ENCODE measurements at places on chromosomes 1 and 21.
A peak's percentile ranks its signal among the peaks of the same experiment; 100 is the strongest.

DNA sequence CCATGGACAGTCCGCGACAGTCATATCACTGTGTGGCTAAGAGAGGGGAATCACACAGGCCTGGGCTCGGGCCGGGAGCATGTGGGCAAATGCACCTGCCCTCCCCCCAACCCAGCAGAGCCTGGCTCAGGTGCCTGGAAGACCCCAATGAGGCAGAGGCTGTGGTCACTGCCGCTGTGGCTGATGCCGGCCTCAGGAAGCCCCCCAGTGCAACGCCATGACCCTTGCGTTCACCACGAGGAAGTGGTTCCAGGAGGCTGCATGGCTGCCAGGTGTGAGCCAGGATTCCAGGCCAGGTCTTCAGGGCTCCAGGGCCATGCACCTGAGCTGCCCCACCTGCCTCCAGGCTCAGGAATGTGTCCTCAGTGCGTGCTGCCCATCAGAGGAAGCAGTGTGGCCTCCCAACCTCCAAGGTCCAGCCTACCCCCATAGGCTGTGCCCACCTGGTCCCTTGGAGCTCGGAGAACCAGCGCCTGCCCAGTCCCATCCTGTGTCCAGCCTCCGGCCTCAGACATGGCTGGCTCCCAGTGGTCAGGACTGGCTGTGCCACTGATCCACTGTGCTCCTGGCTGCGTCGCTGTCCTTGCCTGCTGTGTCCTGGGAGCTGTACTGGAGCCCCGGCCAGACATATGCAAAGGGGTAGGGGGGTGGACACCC, 8.0 kb downstream of the ARHGEF16 start:
- DNase-seq, result no peak

DNA sequence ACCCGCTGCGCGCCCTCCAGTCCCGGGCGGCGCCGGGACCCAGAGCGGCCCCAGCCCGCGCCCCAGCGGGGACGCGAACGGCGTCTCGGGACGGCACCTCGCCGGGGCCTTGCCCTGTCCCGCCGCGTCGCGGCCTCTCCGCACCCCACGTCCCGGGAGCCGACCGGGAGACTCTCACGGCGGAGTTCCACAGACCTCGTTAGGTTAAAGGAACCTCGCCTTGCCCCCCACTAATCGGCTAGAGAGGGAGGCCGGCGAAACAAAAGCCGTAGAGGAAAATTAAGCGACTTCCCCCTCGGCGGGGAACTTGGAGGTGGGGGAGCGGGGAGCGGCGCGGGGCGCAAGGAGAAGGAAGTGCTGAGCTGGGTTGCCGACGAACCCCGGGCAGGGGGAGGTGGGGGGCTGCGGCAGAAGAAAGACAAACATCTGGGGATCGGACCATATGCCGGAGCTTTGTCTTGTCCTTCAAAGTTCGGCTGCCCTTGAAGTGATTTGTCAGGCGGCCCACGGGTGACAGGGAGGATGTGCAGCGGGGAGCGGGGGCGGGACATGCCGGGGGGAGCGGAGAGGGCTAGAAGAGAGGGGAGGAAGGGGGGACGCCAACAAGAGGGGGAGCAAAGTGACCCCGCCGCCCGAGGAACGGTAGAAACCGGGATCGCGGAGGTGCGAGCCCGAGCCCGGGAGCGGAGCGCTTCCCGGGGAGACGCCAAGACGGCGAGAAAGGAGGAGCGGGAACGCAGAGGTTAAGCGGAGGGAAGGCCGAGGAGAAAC, 120.0 kb upstream of the RRP15 start:
- DNase-seq, result no peak

DNA sequence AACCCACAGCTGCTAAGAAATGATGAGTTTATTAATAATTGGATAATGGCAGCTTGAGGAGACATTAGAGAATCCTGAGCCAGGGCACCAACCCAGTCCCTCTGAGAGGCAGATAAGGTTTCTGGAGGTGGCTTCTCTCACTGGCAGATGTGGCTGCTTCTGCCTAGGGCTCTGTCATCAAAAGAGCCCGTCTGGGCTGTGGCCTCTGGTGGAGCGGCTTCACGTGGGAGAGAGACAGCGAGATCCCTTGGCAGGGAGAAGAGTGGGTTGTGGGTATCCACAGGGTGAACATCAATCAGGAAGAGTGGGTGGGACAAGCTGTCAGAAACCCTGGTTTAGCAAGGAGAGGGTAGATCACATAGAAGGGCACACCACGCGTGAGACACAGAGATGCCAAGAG, 30.0 kb downstream of the VWA5B1 start:
- no peak for DNase-seq

- DNase-seq, result no peak
Measured at GRCh38 chr1:51724797-51725196, 107.9 kb downstream of the OSBPL9 start.

DNA sequence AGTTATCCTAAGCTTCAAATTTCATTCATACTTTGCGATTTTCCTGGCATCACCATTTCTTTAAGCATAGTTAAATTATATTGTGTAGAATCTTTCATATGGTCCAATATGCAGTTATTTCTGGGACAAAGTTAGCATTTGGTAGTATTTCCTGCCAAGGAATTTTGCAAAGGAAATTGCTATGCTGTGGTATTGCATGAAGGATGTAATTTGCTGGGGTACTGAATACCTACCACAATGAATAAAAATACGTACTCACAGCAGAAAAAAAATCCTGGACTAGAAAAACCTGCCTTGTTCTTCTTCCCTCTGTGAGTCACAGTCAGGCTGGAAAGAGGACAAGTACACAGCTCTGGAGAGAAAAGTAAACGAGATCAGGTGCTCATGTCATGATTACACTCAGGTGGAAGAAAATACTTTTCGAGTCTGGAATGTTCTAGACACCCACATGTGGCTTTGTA, 241.2 kb downstream of the PTBP2 start:
- no peak for DNase-seq

- no peak for DNase-seq
Measured at GRCh38 chr1:168050880-168051279, 85.8 kb downstream of the GPR161 start.

DNA sequence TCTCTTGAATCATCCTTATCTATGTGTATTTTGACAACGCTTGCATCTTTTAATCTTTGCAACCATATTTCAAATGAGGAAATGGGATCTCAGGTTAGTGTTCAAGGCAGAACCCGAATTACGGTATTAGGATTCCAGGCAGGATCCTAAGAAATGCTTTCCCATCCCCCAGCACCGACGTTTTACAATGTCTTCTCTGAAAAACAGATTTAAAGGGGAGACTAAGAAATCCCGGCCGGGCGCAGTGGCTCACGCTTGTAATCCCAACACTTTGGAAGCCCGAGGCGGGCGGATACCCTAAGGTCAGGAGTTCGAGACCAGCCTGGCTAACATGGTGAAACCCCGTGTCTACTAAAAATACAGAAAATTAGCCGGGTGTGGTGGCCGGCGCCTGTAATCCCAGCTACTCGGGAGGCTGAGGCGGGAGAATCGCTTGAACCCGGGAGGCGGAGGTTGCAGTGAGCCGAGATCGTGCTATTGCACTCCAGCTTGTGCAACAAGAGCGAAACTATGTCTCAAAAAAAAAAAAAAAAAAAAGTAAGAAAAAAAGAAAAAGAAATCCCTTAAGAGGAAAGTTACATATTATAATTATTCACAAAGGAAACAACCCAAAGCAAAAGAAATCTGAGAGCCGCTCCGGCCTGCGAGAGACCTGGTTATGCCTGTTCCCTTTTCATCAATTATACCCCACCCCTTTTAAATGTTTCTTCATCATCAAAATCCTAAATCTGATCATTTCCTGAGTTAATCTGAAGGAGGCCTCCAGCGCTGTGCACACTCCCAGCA, 801 bp upstream of the GORAB start:
- no peak for DNase-seq

DNA sequence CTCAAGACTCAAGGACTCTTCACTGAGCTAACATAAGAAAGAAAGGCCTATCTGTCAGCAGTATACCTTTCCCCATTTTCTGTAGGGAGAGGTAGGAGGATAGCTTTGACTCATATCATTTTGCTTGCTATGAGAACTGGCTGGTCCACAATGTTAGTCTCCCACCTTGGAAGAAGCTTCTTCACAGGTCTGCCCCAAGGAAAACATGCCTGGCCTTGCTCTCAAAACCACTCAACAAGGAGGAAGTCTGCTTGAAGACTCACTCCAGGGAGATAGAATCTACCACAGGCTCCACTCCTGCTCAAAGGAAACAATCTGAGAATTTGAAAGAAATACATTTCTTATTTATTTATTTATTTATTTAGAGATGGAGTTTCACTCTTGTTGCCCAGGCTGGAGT, 29.5 kb upstream of the LAMC1 start:
- DNase-seq, result no peak

DNA sequence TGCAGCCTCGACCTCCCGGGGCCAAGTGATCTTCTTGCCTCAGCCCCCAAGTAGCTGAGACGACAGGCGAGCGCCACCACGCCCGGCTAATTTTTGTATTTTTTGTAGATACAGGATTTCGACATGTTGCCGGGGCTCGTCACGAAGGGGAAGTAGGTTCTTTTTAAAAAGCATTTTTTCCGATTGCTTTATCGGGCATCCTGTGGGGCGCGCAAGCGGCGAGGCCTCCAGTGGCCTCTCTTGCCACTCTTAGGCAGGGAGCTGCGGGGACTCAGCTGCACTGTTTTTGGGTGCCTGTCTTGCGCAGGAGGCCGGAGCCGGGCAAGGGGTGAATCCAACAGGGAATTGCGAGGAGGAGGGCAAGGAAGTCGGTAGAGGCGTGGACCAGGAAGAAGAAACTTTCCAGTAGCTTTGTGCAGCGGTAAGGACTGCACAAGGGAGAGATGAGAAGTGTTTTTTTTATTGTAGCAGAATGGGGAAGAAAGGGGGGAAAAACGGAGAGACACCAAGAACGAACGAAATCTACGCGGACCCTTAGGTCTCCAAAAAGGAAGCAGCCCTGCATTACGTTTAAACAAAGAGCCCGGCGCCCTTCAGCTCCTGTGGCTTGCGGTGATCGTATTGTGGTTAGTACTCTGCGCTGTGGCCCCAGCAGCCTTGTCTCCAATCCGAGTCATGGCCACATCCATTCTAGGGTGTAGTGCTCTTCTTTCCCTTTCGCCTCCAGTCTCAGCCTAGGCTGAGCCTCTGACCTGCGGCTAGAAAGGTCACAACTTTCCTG, 164.8 kb downstream of the PPIAL4G start:
- DNase-seq, result peak; percentile 67

DNA sequence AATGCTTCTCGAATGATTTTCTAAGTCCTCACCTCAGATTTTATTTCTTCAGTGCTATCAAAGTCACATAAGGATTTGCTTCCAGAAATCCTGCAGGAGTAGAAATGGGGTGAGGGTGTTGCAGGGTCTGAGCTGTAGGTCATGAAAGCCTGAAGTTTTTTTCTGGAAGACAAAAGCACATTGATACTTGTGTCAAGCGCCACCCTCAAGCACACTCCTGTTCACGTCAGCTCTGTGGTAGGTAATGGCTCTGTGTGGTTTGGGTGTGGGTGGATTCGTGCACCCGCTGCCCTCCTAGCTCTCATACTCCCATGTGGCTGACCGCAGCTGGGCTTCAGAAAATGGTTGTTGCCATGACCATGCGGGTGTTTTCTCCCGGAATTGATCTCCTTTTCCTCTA, 39.9 kb downstream of the AKNAD1 start:
- DNase-seq, result no peak

DNA sequence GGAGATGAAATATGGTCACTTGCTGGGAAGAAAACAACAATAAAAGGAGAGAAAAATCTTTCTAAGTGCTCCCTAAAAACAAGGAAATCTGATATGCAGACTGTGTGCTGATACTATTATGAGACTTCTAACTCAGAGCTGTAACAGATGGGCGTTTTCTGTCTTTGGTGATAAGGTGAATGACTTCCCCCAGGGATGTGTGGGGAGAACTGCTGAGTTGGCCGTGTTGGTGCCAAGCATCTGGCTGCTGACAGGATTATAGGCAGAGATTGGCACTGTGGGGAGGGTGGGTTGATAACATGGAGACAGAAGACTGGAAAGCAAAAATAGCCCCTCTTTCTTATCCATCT, 438.5 kb upstream of the PLXNA2 start:
- no peak for DNase-seq

DNA sequence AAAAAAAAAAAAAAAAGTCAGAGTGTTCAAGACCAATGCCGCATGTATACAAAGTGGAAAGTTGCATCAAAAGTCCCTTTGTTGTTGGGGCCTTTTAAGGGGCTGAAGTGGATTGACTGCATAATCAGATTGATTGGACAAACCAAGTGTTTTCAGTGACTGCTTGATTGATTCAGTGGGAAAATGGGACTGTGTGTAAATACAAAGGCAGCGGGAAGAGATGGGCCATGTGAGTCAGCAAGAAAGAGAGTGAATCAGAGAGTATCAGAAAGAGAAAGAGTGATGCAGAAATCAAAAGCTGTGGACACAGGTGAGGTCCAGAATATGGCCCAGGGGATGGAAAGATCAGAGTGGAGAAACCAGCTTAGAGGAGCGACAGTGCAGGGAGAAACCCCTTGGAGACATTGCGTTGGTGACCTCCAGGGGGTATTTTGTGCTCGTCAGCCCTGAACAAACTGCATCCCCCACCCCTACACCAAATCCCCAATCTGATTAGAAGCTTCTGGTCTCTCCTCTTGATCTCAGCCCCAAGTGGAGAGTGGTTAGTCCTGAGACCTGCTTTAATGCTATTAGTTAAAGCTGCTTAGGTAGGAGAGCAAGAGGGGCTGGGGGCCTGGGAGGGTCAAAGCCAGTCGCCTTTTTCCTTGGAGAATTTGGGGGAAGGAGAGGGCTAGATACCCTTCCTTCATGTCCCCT, 5.1 kb upstream of the ETV3L start:
- no peak for DNase-seq

GRCh38 chr1:64581843-64582185, 111.9 kb downstream of the CACHD1 start:
- no peak for DNase-seq

- DNase-seq, result peak; percentile 43
Measured at GRCh38 chr21:31580866-31581276, 78.6 kb upstream of the SOD1 start.

DNA sequence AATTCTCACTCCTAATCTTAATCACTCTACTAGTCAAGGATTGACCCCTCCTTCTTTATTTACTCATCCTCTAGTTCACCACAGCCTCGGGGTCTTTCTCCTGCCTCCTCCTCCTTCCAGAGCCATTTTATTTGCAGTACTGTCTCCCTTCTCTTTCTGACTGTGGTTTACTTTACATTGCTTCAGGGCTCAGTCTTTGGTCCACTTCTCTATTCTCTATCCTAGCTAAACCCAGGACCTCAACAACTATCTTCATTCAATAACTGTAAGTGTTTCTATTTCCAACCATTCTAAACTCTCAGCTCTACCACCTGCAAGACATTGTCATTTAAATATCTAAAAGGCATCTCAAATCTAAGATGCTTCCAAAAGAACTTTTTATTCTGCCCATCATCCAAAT, 493.8 kb downstream of the TTLL7 start:
- DNase-seq, result no peak

GRCh38 chr1:150365941-150366340, 2.0 kb downstream of the RPRD2 start:
- no peak for DNase-seq

DNA sequence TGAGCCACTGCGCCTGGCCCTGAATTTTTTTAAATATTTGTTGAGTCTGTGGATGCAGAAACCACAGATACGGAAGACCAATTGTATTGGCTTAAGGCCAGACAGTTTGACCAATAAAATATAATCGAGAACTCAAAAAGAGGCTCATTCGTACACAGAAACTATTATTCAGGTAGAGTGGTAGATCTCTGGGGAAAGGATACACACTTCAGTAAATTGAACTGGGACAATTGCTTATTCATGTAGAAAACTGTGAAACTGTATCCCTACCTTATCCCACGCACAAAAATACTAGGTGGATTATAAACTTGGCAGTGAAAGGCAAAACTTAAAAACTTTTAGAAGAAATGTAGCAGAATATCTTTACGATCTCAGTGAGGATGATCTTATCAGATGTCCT, 25.0 kb upstream of the SHE start:
- DNase-seq, result no peak
